NCI-H82 (cell line): ENCODE measurements at places on chromosomes 1 and 21.
A peak's percentile ranks its signal among the peaks of the same experiment; 100 is the strongest.

GRCh38 chr21:25421321-25422028 lies 185.8 kb downstream of the MRPL39 start:
- DNase-seq, result peak; percentile 83

- DNase-seq, result no peak
Observed at GRCh38 chr21:31948676-31949075, 75.9 kb downstream of the HUNK start.

GRCh38 chr1:53595906-53596305 lies 136.7 kb downstream of the DMRTB1 start:
- DNase-seq, result no peak

- no peak for DNase-seq
Observed at GRCh38 chr1:107842241-107842640, 122.7 kb downstream of the VAV3 start.

DNA sequence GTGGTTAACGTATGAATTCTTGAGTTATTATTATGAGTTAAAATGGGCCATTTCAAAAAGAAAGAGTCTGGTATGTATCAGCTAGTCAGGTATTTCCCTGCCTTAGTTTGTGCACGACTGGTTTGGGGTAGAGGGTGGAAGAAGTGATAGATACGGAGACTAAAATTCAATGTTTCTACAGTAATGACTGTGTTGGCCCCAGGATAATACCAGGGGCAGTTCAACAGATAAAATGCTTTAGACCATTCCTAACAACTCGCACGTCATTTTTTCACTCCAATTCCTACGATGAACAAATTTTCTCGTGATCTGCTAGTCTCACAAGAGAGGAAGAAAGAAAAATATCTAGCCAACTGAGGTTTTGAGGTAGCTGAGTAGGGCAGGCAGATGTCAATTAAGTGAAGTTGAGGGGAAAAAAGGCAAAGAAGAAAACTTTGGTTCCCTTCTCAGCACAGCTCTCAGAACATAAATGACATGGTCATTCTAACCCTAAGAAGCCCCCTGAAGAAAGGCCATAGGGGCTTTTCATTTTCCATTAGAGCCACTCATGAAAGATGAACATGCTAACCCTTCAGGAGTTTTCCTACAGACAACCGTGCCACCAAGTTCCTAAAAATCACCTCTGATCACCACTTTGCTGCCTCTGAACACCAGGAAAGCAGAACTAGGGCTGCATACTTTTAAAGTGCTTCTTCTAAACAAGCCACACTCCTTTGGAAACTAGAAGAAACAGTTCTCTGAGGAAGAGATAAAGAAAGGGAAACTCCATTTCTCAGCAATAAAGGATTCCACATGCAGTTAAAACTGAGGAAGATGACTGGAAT lies 5.6 kb downstream of the MCOLN2 start:
- DNase-seq, result no peak

DNA sequence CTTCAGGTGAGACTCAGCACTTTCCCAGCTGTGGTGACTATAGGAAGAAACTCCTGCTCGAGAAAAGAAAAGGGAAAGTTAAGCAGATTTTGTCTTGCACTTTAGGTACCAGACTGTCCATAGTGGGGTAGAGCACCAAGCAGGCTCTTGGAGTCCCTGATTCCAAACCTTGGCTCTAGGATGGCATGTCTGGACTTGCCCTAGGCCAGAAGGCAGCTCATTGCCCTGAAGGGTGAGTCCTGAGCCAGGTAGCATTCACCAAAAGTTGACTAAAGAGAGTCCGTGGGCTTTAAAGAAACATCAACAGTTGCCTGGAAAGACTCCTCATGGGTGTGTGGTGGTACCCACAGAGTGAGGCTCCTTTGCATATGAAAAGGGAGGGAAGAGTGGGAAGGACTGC lies 145.2 kb upstream of the SNX7 start:
- no peak for DNase-seq

DNA sequence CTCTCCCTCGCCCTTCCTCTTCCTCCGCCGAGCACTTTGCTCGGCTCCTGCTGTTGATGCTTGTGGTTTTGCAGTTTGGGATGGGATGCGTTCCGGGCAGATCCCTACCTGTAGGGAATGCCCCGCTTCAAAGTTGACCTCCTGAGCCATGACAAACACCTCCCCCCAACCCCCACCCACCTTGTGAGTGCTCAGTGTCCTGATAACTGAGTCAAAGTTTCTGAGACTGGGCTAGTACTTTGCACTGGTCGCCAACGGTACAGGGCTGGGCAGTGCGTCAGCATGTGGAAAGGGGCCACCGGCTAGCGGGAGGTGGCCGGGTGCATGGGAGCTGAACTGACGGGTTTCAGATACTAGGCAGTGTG lies 771 bp downstream of the RABGAP1L start:
- DNase-seq, result peak; percentile 51

DNA sequence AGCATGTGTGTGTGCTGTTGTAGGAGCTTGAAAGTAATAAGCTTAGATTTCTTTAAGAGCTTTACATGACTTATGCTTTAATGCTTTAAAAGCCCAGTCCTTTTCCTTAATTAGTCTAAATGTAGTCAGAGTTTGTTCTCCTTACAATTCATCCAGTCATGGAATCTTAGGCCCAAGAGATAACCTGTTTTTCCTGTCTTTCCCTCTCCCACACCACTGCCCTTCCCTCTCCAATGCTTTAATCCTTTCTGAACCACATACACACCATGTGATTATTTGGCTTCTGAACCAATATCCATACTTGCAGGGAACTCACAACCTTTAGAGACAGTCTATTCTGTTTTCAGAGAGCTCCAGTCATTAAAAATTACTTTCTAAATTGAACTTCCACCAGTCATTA lies 37.6 kb downstream of the ALG6 start:
- peak; percentile 85 for DNase-seq

DNA sequence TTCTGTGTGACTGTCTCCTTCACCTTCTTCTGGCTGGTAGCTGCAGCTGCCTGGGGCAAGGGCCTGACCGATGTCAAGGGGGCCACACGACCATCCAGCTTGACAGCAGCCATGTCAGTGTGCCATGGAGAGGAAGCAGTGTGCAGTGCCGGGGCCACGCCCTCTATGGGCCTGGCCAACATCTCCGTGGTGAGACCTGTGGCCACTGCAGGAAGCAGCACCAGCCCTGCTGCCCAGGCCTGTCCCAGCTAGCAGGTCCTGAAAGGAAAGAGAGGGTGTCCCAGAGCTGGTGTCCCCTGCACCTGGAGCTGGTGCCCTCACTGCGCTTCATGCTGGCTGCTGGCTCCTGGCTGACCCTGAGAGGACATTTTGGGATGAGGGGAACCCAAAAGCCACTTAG lies 5.9 kb upstream of the ATXN7L2 start:
- DNase-seq, result no peak

DNA sequence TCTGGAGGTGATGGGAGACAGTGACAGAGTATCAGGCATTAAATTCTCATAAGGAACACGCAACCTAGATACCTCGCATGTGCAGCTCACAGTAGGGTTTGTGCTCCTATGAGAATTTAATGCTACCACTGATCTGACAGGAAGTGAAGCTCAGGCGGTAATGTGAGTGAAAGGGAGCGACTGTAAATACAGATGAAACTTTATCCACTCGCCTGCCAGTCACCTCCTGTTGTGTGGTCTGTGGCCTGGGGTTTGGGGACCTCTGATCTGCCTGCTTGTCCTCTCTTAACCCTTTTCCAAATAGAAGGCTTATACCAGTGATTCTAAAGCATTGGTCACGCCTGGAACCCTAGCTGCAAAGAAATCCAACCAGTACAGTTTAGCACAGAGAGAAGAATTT lies 15.3 kb downstream of the GABPA start:
- no peak for DNase-seq

- DNase-seq, result no peak
Observed at GRCh38 chr1:35475356-35475755, 81.8 kb downstream of the KIAA0319L start.

GRCh38 chr1:37147392-37147831 lies 113.1 kb upstream of the GRIK3 start:
- no peak for DNase-seq

GRCh38 chr1:45922374-45922773 lies 119.0 kb downstream of the MAST2 start:
- DNase-seq, result no peak

- DNase-seq, result no peak
Observed at GRCh38 chr1:242425232-242425631, 99.3 kb downstream of the PLD5 start.

DNA sequence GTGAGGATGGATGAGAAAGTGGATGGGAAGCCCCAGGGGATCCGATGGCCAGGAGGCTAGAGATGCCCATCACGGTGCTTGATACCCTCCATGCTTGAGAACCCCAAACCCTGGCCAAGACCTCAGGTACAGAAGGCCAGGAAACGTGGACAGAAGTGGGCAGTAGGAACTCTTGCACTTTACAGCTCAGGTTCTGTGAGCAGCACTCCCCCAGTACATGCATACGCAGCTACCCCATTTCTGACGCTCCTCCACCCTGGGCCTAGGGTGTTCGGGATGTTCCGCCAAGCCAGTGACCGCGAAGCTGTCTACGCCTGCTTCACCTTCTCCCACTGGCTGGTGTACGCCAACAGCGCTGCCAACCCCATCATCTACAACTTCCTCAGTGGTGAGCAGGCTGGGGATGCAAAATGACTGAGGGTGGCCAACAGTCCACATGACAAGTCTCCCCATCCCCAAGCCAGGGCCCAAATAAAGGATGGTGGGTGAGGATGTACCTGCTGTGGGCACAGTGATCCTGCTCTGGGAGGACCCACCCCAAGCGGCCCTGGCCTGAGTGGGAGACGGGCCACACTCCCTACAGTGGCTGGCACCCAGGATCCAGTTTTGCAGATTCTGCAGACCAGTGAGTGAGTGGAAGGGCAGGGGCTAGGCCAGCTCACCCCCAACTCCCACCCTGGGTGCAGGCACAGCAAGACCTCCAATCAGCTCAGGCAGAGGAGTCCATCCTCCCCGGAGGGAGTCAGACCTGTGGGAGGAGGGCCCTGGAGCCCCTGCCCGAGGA lies 7.4 kb downstream of the HCRTR1 start:
- DNase-seq, result no peak

- no peak for DNase-seq
Observed at GRCh38 chr21:43825936-43826622, 36.7 kb downstream of the RRP1 start.

GRCh38 chr1:8078176-8078671 lies 52.1 kb upstream of the ERRFI1 start:
- DNase-seq, result no peak

- DNase-seq, result no peak
Observed at GRCh38 chr1:29960876-29961275, 724.6 kb downstream of the PTPRU start.

DNA sequence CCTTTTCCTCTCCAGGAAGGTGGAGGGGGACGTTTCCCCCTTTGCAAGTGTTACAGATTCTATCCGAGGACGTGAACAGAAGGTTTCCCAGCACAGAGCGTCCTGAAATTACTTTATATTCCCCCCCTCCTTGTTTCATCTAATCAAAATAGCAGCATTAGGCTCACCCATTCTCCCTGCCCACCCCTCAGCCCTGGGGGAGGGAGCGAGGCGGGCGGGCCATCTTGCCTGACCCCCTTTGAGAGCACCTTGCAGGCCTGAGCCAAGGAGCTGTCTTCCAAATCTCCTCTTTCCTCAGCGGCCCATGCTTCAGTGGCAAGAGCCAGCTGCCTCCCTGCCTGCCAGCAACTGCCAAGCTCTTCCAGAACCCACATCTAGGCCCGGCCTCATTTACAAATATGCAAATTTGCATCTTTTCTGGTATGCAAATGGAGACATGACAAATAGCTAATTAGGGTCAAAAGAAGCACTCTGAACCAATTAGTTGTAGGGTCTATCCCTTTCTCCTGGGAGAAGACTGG lies 69.1 kb upstream of the POU3F1 start:
- no peak for DNase-seq

- DNase-seq, result no peak
Observed at GRCh38 chr1:24275510-24275909, 43.6 kb upstream of the GRHL3 start.

- no peak for DNase-seq
Observed at GRCh38 chr1:193031431-193031830, 27.7 kb downstream of the UCHL5 start.

DNA sequence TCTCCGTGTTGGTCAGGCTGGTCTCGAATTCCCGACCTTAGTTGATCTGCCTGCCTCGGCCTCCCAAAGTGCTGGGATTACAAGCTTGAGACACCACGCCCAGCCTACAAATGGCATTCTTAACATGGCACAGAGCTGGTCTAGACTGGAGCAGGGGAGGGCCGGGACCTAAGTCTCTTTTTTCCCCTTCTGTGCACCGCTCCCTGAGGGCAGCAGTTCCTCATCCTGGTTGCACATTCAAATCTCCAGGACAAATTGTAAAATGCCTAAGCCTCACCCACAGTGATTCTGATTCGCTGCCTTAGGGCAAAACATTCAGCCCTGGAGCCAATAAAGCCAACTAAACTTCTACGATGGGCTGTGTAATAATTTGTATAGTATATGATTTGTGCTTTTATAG lies 10.1 kb upstream of the AVPR1B start:
- DNase-seq, result no peak

- DNase-seq, result no peak
Observed at GRCh38 chr1:152170287-152170905, 11.4 kb upstream of the RPTN start.

GRCh38 chr1:85356130-85356529 lies 79.7 kb upstream of the BCL10 start:
- no peak for DNase-seq

DNA sequence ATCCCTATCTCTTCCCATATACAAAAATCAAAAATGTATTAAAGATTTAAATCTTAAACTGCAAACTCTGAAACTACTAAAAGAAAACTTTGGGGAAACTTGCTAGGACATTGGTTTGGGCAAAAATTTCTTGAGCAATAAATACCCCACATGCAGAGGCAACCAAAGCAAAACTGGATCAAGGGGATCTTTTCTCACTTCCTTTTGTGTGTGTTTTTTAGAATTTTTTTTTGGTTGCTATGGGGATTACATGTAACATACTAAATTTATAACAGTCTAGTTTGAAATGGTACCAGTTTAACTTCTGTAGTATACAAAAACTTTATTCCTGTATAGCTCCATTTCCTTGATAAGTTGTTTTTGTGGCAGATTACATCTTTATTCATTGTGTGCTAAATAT lies 16.8 kb downstream of the MAST2 start:
- DNase-seq, result no peak

- DNase-seq, result no peak
Observed at GRCh38 chr1:31744165-31744888, 19.8 kb downstream of the ADGRB2 start.

- no peak for DNase-seq
Observed at GRCh38 chr1:192954705-192955265, 104.4 kb downstream of the UCHL5 start.

GRCh38 chr1:29240400-29240837 lies 4.1 kb downstream of the PTPRU start:
- peak; percentile 96 for DNase-seq

DNA sequence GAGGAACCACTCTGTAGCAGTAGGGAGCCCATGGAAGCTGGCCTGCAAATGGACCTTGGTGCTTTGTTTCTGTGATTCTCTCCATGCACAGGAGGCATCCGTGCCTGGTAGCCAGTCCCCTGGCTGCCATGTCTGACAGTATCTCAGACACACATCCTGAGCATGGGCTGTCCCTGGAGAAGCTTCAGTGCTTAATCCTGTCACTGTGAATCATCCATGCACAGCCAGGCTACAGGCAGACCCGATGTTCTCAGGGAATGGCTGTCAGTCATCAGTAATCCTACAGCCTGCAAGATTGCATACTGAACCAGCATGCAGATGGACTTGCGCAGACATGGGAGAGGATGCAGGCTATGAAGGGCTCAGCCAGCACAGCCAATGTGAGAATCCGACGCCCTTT lies 606.3 kb upstream of the PLXNA2 start:
- peak; percentile 82 for DNase-seq
